GM23248 (cell line): ENCODE measurements at places on chromosomes 11 and 22. TPM values are rescaled to one million over a fixed set of nuclear protein-coding genes. Genes with fewer than 3 reads are reported as not detected.

DNA sequence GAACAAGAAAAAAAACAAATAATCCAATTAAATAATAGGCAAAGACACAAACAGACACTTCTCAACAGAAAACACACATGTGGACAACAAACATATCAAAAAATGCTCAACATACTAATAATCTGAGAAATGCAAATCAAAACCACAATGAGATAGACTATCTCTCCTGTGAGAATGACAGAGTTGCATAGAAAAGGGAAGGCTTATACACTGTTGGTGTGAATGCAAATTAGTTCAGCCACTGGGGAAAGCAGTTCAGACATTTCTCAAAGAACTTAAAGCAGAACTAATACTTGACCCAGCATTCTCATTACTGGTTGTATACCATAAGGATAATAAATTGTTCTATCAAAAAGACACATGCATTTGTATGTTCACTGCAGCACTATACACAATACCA, 637.8 kb upstream of the LUZP2 start:
- no peak for DNase-seq

- peak; percentile 77 for DNase-seq
Measured at GRCh38 chr11:65291613-65292012, 23.1 kb upstream of the CDC42EP2 start.

DNA sequence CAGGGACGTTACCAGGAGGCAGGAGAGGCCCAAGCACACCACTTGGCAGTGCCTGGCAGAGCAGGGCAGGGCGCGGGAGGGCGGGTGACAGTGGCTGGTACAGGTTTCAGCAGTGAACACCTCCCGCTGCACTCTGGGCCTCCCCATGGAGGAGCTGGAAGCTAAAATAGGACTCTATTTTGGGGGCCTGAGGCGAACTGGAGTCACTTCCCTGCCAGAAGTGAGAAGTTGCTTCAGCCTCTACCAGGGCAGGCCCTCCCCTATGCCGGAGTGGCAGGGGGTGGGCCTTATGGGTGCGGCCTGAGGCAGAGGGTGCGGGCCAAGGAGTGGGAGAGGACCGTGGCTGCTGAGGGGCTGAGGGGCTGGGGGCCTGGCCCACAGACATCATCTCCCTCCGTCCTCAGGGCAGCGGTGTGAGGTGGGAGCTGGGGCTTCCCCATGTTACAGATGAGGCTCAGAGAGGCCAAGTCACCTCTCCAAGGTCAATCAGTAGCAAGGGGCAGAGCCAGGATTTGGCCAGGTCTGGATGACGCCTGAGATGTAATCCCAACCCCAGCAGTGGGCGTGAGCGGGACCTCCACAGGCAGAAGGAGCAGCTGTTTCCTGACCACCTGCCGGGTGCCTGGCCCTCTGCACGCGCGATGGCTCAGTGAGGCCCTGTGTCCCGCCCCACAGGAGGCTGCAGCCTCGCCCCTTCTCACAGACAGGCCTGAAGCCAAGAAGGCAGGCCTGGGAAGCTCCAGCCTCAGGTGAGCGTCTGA, 39.3 kb downstream of the KCNJ4 start:
- no peak for DNase-seq

DNA sequence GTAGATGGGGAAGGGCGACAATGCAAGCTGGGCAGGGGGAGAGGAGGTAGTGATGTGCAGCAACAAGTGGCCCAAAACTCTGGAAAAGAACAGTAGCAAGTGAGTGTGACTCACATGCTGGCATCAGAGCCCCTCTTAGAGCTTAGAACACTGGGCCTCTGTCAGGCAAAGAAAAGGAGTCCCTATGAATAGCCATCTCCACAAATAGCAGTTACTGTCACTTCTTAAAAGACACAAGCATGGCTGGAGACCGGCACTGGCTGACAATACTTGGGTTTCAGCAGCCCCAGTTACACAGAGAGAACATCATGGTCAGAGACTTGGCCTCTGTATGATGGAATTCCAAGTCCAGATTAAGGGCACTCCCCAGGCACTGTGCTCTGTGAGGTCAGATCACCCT, 58.2 kb downstream of the PRCP start:
- no peak for DNase-seq

DNA sequence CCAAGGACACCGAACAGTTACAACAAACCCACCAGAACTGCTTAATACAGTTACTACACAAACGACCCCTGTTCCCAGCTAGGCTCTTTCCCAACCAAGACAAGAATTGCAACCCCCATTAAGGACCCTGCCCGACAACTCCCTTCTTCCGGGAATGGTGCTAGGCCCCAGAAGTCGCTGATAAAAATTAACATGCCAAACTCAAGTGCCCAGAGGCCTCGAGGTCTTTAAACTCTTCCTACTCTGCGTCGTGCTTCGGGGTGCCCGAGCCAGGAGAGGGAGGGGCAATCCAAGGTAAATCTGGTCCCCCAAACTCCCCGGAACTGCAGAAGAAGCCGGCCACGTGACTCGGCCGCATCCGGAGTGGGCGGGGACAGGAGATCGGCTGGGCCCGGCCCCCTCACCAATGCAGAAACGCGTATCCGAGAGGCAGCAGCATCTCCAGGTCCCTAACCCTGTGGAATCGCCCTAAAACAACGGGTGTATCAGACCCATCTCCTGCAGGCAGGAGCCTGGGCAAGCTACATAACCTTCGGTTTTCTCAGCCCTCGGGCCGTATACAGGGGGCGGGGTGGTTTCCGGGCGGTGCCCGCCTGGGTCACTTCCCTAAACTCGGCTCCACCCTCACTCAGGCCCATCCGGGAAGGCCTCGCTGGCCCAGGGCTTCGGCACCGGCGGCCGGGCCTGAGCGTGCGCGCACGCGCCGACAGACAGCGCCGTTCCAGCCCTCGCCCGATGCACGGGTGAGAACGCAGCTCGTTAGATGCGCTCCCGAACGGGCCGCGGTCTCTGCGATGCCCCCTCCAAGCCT, 1.1 kb downstream of the CFL1 start:
- peak; percentile 87 for DNase-seq

DNA sequence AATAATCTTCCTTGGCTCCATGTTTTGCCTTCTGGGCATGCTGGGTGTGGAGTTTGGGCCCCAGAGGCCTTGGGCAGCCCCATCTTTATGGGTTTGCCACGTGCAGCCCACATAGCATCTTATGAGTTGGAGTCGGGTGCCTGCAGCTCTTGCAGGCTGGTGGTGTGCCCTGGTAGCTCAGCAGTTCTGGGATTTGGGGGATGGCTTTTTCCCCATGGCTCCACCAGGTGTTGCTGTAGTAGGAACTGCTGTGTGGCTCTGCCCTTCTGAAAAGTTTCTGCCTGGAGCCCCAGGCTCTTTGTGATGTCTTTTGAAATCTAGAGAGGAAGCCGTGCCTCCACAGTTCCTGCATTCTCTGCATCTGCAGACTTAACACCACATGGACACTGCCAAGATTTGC, 16.8 kb downstream of the EED start:
- no peak for DNase-seq

TMEM191B gene
- total RNA-seq = not detected in 2 replicates

MRTFA gene
- 49.2 and 59.2 TPM in 2 replicates for total RNA-seq

OVOL1 gene
- total RNA-seq = not detected in 2 replicates
